NCI-H1930 (cell line): ENCODE measurements at places on chromosomes 12 and 14.

- DNase-seq: no peak
Observed at GRCh38 chr14:100658181-100658886, 68.4 kb upstream of the DLK1 start.

DNA sequence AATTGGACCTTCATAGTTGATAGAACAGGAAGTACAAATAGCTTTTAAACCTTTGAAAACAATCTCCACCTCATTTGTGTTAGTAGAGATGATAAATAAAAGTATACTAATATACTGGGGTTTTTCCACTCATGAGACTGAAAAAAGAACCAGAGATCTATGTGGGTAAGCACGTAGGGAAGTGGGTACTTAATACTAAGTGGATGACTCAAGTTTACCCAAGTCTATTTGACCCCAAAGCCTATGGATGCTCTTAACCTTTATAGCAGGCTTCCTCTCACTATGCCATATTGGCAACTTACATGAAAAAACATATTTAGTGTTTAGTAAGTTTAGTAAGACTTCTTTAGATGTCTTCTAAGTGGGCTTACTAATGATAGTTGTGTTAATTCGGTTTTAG, 49.2 kb upstream of the CHPT1 start:
- DNase-seq: no peak

DNA sequence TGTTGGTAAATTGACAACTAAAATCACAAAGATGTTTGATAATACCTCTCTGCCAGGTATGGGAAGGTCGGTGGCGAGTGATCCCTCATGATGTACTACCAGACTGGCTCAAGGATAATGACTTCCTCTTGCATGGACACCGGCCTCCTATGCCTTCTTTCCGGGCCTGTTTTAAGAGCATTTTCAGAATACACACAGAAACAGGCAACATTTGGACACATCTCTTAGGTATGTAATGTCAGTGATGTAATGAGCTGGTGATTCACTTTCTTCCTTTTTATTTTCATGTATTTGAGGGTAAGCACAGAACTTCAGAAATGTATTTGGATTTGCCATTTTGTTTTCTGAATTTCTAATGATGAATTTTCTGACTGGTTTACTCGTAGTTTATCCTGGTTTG, 42.6 kb upstream of the LRTM2 start:
- no peak for DNase-seq

GRCh38 chr14:33774723-33775470, 176.0 kb downstream of the EGLN3 start:
- no peak for DNase-seq
